ENCODE measurements at places on chromosomes 12 and 14.

DNA sequence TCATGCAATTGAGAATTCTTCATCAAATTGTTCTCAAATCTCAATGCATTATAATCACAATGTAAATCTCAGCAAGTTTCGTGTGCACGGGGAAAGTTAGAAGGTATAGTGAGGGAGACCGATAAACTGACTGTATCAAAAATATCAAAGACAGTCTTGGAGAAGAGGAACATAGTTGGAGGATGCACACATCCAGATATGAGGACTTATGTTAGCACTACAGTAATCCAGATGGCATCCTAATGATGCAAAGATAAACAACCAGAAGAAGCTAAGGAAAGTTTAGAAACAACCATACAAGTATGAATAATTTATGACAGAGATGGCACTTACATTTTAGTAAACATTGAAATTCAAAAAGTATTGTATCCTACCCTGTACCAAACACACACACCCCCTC lies 760.1 kb downstream of the RPS29 start:
- no peak for DNase-seq

DNA sequence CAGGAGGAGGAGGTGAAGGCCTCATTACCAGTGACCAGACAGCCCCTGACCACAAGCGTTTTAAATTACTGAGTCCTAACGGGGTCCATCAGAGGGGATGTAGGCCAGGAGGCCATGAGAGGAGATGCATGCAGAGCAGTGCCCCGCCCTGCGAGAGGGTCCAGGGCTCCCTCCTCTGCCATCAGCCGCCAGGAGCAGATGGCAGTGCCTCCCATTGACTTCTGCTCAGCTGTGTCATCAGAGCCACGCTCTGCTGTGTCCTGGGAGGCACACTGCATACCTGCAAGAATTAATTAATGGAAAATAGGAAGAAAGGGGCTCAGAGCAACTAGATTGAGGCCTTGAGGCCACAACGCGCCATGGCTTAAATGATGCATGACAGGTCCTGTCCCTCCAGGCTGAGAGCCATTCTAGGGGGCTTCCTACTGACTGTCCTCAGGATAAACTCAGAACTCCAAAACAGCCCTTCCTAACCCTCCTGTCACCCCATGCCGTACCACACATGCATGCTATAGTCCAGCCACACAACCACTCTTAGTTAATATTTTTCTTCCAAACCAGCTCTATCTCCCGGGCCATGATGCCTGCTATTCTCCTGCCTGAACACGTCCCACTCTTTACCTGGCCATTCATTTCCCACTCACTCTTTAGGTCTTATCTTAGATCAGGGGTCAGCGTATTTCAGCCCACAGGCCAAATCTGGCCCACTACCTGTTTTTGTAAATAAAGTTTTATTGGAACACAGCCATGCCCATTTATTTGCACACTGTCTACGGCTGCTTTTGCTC lies 235.8 kb downstream of the KSR2 start:
- DNase-seq = no peak

DNA sequence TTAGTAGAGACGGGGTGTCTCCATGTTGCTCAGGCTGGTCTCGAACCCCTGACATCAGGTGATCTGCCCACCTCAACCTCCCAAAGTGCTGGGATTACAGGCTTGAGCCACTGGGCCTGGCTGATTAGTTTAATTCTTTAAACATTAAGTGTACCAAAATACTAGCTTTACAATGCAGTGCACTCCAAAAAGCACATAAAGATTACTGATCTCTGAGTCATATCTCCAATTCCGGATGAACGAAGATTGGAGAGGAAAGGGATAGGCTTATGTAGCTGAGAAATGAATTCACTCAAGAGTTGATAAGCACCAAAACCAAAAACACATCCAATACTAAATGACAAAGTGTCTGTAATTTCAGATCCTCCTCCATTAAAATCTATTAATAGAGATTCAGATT lies 15.1 kb downstream of the NAV3 start:
- DNase-seq = no peak

DNA sequence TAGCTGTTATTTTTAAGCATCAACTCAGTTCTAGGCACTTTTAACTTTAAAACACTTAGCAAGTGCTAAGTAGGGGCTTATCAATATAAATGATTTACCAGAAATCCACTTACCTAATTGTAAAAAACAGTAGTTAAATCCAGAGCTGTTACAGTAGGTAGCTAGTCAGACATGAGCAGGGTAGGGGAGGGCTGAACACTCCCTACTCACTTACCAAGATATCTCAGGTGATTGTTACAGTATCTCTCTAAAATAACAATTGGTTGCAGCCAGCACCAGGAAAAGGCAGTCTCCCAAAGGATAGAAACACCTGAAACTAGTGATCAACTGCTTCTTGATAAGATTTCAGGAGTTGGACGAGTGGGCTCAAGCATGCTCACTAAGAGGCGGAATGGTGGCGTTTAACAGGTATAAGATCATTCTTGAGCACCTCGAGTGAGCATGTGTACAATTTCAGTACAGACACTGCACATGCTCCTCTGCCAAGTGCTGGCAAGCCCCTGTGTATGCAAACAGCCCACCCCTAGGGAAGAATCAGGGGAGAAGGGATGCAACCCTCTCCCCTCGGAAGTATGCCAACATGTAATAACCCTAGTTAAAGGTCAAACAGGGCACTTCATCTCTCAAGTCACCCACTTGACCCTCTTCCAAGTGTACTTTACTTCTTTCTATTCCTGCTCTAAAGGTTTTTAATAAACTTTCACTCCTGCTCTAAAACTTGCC lies 1113.6 kb upstream of the SEL1L start:
- DNase-seq = no peak

DNA sequence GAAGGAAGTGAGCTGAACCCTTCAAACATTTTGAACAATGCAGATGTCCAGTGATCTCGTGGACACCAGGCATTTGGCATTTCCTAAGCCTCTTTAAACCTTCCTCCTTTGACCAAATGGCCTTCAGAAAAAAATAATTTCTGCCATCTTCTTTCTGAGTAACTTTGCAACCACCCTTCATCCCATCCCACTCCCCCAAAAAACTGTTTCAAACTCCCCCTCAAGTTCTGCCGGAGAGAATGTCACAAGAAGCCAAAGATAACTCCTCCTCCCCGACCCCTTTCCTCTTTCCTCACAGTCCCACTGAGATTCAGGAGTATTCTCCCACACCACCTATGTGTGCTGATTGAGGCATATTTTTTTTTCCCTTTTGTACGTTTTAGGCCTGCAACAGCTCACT lies 1.7 kb downstream of the KSR2 start:
- no peak for DNase-seq

GRCh38 chr14:24379907-24380730 lies 12.1 kb downstream of the NFATC4 start:
- no peak for DNase-seq

DNA sequence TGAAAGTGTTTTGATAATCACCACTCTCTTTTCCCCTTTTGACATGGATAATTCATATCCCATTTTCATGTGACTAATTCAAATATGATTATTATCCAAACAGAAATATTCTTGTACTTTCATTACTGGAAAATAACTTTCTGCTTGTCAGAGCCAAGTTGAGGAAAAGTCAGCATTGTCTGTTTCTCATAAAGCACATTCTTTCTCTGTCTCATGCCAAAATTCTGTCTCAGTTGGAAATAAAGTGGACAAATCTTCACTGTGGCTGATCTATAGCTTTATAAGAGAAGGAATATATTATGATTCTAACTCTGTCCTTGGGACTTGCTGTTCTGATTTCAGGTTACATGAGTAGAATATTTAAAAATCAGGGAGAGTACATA lies 22.7 kb upstream of the PRICKLE1 start:
- DNase-seq = no peak

- no peak for DNase-seq
Measured at GRCh38 chr12:130525384-130526172, 187.9 kb downstream of the PIWIL1 start.

DNA sequence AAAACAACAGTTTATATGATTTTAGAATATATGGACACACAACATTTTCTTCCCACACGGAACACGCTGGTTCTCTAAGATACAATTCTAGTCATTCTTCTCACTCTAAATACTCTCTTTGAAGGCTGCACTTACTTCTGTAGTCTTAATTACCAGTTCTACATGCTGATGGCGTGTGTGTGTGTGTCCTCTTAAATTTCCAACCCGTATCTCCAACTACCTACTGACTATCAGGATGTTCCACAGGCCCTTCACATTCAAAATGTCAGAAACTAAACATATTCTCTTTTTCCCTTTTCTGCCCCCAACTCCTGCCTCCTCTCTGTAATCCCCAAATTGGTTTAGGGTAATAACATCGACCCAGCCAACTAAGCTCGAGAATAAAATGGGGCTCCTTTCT lies 75.2 kb downstream of the DUSP16 start:
- DNase-seq = no peak

DNA sequence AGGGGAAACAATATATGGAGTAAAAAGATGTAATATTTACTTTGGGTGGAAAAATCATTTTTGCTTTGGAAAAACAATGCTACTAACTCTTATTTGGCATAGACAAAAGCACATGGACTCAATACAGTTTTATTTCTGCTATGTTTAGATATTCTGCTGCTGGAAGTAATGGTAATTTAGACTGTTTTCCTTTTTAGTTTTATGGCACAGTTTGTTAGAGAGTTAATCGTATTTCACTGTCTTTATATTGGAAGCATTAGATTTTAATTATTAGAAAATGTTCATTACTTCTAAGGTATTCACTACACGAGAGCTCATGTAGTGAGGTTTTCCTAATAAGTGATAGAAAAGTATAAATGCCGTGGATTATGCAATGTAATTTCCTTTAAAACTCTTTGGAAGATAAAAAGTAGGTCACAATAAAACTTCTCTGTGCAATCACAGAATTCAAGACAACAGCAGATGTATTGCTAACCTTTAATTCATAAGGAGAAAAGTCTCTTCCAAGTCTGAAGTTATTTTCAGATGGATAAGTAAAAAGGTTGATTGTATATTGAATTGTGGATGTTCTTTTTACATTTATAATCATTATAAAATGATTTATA lies 851.8 kb downstream of the TMTC2 start:
- no peak for DNase-seq

DNA sequence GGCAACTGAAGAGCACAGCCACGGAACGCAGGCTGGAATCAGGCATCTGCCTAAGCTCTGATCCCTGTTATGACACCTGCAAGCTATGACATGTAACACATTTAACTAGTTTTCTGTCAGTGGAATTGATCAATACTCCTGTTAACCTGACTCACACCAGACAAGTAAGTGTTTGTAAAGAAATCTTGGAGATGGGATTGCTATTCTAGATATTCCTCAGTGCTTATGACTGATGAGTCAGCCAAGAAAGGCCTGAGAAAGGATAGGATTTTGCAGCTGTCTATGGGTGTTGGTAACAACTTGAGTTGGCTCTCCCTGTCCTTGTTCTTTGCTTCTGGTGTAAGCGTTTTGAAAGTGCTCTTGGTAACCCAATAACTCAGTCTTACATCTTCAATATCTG lies 110.5 kb downstream of the GPR135 start:
- no peak for DNase-seq

DNA sequence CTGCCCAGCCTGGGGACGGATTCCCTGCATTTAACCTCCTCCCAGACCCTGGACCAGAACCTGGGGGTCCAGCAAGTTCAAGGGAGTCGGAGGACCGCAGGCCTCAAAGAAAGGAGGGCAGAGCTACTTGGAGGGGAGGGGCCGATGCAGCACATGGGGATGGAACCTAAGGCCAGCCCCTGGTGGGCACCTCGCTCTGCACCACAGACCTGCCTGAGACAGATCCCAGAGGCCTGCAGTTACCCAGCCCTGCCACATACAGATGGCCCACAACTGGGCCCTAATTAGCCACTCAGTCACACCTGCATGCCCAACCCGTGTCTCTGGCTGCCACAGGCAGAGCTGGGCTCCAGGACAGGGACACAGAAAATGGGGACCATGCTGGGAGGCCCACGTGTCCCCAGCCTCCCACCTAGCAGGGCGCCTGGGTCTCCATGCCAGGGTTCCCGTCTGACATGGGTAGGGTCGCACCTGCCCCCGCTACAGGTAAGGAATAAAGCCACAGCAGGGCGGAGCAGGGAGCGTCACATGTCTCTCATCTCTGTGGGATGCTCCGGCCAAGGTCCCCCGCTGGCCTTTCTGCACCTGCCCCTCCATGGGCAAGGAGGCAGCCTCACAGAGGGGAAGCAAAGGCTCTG lies 16.7 kb downstream of the AKT1 start:
- DNase-seq = no peak

- no peak for DNase-seq
Measured at GRCh38 chr12:16593546-16593945, 12.4 kb downstream of the LMO3 start.

GRCh38 chr12:27790179-27790578 lies 10.1 kb upstream of the MANSC4 start:
- no peak for DNase-seq

- DNase-seq = no peak
Measured at GRCh38 chr12:1262011-1262410, 271.0 kb downstream of the ERC1 start.

- no peak for DNase-seq
Measured at GRCh38 chr14:92500491-92500941, 13.1 kb upstream of the RIN3 start.

GRCh38 chr14:54207075-54207474 lies 189.7 kb upstream of the CDKN3 start:
- DNase-seq = no peak

DNA sequence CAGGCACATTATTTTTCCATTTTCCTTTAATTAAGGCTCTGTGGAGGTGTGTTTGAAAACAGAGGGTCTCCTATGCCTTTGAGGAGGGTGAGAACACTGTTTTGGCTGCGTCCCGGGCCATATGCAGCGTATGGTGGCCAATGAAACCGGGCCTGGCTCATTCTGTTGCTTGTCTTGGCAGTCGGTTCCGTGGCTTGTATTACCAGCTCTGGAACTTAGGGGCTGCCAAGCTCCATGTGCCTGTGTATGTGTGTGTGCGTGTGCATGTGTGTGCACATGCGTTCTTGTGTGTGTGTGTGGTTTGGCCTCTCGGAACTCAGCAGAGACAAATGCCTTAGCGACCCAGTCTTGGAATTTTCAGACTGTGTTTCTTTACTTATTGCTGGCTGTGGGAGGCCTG lies 2.7 kb downstream of the JDP2 start:
- DNase-seq = no peak

- no peak for DNase-seq
Measured at GRCh38 chr12:65529771-65530435, 251.4 kb downstream of the MSRB3 start.

DNA sequence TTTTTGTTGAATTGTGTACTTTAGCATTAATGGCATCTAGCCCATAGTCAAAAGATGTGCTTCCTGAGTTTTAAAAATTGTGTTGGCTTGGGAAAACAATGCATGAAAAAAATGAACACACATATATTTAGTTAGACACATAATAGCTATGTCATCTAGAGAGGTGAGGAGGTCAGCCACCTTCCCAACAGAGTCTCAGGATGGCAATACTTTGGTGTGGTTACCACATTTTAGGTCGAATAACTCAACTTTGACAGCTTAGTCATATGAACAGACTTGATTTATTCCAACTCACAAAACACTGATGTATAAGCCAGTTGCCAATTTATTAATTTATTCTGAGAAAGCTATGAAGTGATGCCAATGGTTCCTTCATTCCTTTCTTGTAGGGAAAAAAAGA lies 114.0 kb downstream of the ETNK1 start:
- DNase-seq = no peak

GRCh38 chr12:3998968-3999792 lies 126.0 kb upstream of the PARP11 start:
- DNase-seq = peak; percentile 23

Data from T-helper 17 cell (primary cell).